NK-92 treated with Interleukin-12 subunit alpha and Interleukin-12 subunit beta, amount 100 ng/mL, for 24 hours (cell line): ENCODE measurements at places on chromosomes 2 and 18.
A peak's percentile ranks its signal among the peaks of the same experiment; 100 is the strongest.

DNA sequence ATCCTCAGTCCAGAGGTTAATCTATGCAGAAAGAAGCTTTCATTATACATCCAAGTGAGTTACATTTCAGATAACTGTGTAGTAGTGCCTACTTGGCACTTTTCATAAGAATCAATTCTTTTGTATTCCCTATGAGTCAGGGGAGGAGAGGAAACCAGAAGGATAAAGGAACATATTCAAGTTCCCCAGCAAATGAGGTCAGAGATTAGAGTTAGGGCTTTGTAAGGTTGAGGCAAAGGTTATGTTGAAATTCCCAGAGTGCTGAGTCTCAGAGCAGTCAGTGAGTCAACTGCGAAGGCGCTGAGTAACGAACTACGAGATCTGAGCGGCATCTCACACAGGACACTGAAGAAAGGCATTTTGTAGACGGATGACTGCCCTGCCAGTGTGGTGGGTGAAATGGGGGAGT, 25.1 kb upstream of the ME2 start:
- no peak for DNase-seq

GRCh38 chr18:49459404-49460171, 857 bp downstream of the DYM start:
- no peak for DNase-seq

GRCh38 chr2:181441670-181442069, 15.5 kb upstream of the ITGA4 start:
- no peak for DNase-seq

DNA sequence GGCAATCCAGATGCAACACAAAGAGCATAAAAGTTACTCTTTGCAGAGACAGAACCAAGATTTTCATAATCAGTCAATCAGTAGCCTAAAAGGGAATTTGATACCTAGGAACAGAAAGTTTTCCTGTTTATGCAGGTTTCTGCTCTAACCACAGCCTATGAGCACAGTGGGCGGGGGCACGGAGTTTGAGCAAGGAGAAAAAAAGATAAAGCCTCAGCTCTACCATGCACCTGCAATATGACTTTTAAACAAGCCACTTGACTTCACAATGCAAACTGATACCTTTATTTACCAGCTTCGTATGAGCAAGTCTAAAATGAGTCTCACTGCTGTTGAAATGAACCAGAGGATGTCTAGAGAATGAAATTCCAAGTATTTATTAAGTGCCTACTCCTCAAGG, 5.6 kb upstream of the LRATD1 start:
- DNase-seq = no peak

DNA sequence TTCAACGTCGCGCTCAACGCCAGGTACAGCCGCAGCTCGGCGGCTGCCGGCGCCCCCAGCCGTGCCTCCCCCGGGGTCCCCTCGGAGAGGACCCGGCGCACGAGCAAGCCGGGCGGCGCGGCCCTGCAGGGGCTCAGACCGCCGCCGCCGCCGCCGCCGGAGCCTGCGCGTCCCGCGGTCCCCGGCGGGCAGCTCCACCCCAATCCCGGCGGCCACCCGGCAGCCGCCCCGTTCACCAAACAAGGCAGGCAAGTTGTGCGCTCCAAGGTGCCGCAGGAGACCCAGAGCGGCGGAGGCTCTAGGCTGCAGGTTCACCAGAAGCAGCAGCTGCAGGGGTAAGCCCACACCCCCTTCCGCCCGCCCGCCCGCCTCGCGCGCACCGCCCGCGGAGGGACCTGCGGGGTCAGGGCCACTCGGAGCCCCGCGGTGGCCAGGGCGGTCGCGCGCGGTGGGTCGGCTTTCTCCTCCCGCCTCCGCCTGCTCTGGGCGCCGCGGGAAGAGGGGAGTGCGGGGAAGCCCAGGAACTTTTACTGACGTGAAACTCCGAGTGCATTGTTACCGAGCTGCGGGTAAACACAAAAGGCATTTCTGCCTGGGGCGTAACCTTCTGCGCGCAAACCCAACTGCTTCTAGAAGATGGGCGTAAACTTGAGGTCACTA, 861 bp downstream of the LTBP1 start:
- DNase-seq = no peak

DNA sequence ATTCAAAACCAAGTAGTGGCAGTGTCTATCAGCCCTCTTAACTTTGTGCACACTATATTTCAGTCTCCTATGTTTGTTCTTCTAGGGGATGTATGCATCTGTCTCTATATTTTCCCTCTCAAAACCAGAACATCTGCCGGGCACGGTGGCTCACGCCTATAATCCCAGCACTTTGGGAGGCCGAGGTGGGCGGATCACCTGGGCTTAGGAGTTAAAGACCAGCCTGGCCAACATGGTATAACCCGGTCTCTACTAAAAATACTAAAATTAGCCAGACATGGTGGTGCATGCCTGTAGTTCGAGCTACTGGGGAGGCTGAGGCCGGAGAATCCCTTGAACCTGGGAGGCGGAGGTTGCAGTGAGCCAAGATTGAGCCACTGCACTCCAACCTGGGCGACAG, 9.9 kb upstream of the GAREM2 start:
- no peak for DNase-seq

DNA sequence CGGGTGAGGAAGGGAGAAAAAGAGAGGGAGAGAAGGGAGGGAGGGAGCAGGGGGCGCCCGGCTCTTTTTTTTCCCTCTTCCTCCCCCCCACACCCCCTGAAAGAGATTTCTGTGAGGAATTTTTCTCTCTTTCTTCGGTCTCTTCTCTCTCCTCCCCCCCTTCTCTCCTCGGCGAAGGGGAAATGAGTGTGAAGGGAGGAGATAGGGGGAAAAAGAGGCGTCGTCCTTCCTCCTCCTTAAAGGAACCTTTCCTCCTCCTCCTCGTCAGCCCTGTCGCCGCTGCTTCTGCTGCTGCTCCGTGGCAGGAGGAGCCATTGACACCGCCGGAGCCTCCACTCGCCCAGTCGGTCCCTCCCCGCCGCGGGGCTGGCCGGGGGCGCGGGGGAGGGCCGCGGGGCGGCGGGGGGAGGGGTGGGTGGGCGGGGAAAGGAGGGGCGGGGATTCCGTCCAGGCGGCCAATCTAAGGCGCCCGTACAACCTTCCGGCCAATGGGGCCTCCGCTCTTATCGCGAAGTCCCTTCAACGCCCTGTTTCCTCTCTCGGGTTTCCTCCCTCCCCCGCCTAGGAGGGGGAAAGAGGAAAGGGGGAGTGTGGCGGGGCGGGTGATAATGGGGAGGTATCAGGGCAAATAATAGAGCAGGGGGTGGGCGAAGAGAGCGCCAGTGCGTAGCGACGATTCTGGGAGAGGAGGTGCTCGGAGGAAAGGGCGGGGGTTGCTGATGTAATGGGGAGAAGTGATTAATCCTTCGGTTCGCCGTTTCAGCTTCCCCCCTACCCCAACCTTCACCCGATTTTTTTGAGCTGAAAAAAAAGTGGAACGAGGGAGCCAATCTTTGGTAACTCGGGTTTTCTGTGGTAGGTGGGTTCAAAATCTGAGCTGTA, at the start of gene FBXO11:
Gene FBXO11, minus strand, starts transcription at position 342 of the 882 bp plus-strand sequence. CDS start 778 bp downstream, outside the sequence.
- DNase-seq = peak; percentile 94

DNA sequence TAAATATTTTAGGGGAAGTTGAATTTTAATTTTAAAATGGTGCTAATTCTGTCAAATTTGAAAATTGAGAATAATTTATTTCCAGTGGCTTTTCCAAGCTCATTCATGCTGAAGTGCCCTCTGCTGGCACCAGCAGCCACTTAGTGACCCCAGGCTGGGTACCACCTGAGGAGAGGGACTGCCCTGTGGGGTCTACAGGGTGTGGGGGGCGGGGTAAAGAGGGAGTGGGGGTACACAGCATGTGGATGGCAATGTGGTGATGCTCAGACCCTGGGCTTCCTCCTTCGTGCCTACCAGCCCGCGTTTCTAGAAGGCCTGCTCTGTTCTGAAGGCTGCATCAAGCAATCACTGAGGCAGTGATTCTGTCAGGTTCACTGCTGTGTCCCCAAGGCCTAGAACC, 45.1 kb upstream of the SCLY start:
- no peak for DNase-seq

DNA sequence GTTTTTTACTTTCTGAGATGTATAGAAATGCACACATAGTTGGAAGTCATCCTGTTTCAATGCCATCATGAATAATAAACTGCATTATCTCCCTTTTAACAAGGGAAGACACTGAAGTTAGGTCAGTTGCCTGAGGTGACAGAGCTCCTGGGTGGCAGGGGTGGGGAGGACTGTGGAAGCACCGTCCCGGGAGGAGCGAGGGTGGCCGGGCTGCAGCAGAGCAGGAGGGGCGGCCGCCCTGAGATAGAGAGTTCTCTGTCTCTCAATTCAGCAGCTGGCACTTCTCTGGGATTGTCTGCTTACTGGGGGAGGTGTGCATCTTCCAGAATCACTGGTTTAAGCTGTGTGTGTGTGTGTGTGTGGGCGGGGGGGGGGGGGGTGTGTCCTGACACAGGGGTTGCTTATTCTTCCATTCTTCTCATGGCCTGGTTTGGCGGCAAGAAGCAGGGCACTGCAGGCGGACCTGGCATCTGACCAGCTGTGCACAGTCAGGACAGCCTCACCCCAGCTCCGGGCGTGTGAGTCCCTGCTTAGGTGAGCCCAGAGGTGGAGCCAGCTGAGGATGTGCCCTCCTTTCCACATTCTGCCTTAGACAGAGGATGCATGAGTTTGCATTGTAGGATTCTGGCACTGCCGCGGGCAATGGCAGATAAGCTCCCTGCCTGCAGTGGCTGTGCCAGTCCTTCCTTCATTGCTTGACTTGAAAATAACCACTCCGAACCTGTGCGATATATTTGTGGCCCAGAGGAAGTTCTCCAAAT, 40.4 kb downstream of the VWA3B start:
- no peak for DNase-seq

DNA sequence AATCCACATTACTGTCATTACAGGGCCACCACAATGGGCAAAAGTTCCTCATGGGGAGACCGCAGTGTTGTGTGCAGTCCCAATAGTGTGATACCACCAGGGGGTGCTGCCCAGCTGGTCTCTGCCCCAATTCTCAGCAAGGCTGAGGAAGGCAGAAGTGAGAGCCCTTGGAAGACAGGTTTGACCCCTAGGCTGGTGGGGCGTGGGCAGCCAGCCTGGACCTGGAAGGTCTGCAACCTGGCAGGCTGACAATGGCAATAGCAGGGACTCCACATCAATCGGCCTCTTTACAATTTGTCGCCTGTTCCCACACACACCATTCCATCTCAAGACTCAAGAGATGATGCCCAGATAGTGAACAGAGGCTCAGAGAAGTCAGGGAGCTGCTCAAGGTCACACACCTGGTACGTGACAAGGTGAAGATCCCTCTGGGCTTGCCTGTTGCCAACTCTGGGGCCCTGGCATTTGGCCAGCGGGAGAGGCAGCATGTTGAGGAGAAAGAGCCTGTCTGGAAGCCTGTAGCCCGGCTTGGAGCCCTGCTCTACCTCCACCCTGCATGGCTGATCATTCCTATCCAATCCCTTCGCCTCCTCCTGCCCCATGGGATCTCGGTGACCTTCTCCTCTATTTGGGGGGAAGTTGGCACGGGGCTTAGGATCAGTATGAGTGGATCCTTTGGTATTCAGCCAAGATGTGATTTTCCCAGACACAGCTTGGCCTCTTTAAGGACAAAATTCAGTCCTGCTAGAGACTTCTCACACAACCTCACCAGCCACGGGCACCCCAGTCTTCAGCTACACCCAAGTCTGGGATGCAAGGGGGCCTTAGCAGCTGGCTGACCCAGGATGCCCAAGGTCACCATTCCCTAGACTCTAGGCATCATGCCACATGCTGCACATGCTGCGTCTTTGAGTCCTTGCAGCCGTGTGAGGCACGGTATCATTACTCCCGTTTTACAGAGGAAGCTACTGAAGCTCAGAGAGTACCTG, 2.9 kb upstream of the ATOH8 start:
- DNase-seq = peak; percentile 45

DNA sequence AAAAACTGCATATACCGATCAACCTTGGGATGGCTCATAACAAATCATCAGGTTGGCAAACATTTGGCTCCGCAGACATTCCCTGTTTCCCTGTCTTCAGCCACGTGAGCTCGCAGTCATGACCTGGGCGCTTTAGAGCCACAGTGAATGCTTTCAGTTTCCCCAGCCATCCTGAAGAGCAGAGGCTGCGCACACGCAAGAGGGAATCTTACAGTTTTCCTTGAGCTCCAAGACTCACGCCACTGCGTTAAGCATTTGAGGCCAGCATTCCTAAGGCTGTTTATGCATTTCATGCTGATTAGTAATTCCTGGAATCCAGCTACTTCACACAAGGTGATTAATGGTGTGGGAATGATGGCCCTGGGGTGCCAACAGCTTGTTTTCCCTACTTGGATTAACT, 95.1 kb downstream of the MTCL1 start:
- DNase-seq = no peak

GRCh38 chr2:179952658-179953057, 54.4 kb downstream of the CWC22 start:
- DNase-seq = no peak

GRCh38 chr2:11319939-11320338, 24.5 kb downstream of the ROCK2 start:
- DNase-seq = no peak

GRCh38 chr2:68387408-68388350, 22.6 kb downstream of the PLEK start:
- DNase-seq = no peak
